ENCODE measurements at places on chromosomes 3 and 15.

GRCh38 chr15:39059917-39060316 lies 495.3 kb upstream of the RASGRP1 start:
- no peak for DNase-seq

- DNase-seq = no peak
Measured at GRCh38 chr3:197748597-197749314, 927 bp upstream of the FYTTD1 start.

GRCh38 chr15:37135225-37135624 lies 34.9 kb upstream of the MEIS2 start:
- DNase-seq = no peak

- no peak for DNase-seq
Measured at GRCh38 chr3:122168044-122168443, 15.4 kb upstream of the CASR start.

DNA sequence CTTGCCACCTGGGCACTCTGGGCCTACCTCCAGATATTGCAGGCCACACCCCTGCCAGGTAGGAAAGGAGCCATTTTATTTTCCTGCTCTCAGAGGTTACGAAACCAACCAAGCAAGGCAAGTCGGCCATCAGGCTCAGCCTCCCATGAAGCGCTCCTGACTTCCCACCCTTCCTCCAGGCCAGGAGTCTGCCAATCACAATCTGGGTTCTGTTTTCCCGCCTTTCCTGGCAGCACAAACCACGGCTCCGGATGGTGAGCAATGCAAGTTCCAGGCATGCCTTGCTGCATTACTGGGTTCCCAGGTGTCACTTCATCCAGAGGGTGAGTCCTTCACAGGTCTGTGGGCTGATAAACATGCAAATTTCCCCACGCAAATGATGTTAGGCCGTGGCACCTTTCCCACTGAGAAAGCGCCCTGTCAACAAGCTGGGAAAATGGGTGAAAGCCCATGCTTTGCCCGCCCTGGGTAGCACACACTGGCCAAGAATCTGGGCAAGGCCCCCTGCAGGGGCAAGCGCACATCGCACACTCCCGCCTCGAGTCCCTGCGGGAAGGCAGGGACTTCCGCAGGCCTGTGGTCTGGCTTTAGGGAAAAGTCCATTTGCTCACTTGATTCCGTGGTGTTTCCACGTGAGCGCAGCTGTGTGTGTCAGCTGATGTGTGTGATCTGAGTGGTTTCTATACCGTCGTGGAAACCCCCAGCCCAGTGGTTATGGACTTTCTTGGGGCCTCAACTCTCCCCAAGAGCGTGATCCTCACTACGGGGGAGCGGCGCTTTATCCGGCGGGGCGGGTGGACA lies 61.6 kb upstream of the RYK start:
- no peak for DNase-seq

GRCh38 chr3:28612232-28612631 lies 263.6 kb upstream of the AZI2 start:
- DNase-seq = no peak
